Stimulated activated CD8-positive, alpha-beta memory T cell treated with anti-CD3 and anti-CD28 coated beads, Interleukin-12 subunit alpha, Interleukin-12 subunit beta, amount 100 ng/mL, for 4 hours (primary cell): ENCODE measurements at places on chromosomes 4 and X.

- no peak for DNase-seq
Observed at GRCh38 chrX:80807606-80807991, 2.1 kb downstream of the BRWD3 start.

DNA sequence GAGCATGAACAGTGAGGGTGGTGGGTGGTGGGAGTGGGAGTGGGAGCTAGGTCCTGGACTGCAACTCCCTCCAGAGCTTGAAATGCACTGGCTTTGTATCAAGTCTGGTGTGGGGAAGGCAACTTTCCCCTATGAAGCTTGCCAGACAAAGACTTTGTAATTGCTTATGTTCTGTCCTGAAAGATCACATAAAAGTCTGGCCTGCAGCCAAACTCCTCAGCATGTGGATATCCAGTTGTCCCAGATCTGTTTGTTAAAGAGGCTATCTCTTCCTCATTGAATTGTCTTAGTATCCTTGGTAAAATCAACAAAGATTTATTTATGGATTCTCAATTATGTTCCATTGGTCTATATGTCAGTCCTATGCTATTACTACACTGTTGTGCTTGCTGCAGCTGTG is 607.9 kb downstream of the GLUD2 start:
- DNase-seq, result no peak

DNA sequence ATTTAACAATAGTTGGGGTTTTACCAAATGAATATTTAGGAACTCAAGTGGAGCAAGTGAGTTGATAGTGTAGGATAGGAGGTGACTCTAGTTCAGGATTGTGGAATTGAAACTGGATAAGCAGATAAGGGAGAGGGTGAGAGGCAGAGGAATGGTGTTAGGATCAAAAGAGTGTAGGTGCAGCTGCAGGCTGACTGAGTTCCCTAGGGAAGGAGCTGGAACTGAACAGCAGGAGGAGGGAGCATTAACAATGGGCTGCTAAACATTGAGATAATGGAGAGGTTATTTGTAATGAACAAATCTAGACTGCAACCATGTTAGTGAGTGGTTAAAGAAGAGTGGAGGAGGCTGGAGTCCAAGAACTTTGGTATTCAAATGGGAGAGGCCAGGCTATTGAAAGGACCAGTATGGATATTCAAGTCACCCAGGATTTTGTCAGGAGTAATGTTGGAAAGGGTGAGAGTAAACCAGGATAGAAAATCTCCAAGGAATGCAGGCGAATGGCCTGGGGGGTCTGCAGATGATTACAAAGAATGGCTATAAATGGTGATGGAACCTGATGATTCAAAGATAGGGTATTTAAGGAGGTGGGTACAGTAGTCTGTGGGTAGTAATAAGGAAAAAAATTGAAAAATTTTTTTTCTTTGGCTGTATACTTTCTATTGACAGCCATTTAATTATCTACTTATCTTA is 497.1 kb upstream of the TENM3 start:
- no peak for DNase-seq

DNA sequence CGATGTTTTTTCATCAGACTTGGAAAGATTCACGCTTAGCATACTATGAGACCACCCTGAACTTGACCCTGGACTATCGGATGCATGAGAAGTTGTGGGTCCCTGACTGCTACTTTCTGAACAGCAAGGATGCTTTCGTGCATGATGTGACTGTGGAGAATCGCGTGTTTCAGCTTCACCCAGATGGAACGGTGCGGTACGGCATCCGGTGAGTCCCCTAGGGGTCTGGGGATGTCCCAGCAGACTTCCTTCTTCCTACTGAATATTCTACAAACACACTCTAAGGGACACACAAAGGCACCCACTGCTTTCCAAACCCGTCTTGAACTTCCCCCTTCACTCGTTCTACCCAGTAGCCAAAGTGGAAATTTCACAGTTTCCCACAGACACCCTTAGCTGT is 9.3 kb downstream of the GABRQ start:
- DNase-seq, result no peak

GRCh38 chrX:47198026-47198686 is 4.5 kb downstream of the UBA1 start:
- no peak for DNase-seq

DNA sequence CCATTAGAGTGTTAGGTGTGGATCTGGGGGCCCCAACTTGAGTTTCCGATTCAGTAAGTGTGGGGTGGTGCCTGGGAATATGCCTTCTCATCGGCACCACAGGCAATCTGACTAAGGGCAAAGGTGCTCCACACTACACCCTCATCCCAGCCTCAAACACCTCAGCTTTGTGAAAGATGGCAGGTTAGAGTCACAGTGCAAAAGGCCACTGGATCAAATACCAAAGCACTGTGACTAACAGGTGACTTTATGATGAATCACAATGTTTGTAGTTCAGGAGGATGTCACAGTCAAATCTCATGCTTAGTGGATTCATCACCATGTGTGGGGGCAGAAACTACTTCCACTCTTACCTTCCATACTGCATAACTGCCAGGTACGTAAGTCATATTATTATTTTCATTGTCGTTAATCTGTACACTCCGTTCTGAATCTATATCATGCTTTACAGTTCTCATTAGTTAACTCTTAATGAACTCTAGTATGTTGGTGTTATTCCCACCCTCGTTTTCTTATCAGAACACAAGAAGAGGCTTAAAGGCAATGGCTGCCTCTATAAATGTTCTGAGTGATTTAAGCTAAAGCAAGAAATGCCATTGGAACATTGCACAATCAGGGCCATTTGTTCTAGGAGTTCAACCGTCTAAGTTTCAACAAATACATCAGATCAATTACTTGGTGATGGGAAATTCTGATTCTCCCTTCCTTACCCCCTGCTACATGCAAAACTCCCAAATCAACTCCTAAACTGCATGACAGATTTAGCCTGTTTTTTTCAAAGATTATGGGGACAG is 50.2 kb downstream of the PRKG2 start:
- no peak for DNase-seq

GRCh38 chrX:123392921-123393320 is 208.8 kb downstream of the GRIA3 start:
- no peak for DNase-seq

DNA sequence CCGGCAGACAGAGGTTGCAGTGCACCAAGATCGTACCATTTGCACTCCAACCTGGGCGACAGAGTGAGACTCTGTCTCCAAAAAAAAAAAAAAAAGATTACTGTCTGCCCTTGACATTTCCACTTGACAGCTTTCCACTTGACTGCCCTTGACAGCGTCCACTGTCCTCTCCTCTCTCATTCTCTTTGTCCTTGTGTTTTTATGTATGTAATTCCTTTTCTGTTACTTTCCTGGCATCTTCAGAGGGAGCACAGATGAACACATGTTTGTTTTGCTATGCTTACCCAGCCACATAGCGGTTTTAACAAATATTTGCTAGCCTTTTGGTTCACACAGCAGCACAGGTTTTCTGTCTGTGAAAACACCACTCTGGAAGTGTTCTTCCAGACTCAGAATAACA is 26.2 kb downstream of the SYAP1 start:
- no peak for DNase-seq

DNA sequence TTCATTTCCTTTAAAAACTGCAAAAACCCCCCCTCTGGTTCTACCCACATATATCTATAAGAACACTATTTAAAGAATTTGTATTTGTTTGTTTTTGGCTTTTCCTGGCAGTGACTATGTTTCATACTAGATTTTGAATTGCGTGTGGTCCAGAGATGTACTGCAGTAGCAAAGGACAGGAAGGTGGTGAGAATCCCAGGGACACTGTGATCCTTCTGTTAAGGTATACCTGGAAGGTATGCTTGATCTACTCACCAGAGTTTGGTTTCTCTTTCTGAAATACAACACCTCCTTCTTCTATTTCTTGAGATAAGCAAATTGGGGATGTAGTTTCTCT is 129.6 kb upstream of the RASGEF1B start:
- no peak for DNase-seq

- no peak for DNase-seq
Observed at GRCh38 chrX:39152106-39152649, 350.9 kb downstream of the MID1IP1 start.

DNA sequence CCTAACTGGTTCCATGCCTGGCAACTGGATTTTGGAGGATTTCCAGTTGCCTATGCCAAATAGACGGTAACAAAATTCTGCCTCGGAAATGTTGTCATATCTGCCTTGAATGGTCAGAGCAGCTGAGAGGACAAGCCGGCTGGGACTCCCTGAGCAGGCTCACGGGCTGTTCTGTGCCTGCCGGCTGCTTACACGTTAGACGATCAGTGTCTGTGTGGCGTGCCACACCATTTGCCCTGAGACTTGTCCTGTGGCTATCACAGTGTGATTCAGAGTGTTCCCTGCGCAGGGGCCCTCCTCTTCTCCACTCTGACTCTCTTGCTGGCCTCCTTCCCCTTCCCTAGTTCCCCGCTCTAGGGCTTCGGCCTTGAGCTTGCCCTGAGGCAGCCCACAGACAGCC is 42.4 kb downstream of the RAI2 start:
- DNase-seq, result no peak

- no peak for DNase-seq
Observed at GRCh38 chr4:137660211-137660610, 127.9 kb upstream of the PCDH18 start.

DNA sequence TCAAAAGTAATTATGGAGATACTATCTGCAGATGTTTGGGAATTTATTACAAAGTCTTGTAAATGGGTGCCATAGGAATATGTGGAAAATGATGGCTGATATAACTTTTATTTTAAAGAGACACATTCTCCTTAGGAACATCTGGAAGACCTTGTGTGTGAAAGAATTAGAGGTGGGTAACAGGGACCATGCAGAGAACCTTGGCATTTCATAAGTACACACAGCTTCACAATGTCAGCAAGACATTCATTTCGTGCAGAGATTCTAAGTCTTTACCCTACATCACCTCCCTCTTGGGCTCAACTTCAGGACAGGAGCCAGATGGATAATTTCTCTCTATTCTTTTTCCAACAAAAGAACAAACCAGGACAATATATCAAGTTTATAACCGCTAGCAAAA is 458.1 kb upstream of the INTU start:
- no peak for DNase-seq

GRCh38 chr4:176034936-176035335 is 30.7 kb upstream of the WDR17 start:
- DNase-seq, result no peak

DNA sequence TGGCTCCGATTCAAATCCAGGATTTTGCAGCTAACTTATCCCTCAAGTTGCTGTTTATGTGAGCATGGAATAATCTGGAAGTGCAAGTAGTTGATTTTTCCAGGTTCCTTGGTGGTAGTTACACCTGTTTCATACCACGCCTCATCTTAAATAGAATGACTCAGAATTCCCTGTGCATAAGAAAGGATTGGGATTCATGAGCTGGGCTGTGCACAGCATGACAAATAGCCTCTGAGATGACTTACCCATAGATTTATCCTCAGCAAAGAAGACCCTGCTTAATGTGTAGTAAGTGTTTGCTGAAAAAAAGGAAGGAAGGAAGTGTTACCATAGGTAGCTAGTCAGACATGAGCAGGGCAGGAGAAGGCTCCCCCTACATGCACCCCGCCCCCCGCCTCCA is 777.7 kb upstream of the ADGRL3 start:
- DNase-seq, result no peak

DNA sequence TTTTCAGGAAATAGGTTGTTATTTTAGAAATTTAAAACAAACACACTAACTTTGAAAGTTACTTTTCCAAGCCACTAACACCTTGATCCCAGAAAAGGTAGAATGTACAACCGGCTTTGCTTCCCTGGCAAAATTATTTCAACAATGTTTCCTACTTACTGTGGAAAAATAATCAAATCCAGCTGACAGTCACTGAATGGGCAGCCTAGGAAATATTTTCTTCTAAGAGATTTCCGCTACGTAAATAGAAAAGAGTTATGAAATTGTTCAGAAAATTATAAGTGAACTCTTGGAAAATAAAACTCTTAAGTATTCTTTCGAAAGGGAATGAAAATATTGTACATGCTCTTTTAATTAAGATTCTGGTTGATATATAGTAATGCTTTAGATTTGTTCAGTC is 195.7 kb downstream of the GASK1B start:
- no peak for DNase-seq

DNA sequence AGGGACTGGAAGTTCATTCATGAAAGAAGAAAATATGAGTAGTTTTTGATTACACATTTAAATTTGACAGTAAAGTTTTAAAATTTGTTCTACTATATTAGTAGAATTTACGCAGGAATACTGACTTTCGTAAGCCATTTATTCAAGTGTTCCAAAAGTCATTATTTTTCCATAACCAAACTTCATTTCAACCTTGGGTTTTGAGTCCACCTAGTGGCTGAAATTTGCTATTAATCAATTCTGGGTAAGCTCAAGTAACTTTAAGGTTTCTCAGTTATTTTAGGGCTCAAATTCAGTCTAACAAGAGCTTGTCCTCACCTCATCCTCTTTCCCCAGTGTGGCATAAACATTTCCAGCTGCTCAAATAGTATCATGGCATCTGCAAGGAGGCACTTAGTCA is 175.4 kb downstream of the SH3BGRL start:
- DNase-seq, result no peak

DNA sequence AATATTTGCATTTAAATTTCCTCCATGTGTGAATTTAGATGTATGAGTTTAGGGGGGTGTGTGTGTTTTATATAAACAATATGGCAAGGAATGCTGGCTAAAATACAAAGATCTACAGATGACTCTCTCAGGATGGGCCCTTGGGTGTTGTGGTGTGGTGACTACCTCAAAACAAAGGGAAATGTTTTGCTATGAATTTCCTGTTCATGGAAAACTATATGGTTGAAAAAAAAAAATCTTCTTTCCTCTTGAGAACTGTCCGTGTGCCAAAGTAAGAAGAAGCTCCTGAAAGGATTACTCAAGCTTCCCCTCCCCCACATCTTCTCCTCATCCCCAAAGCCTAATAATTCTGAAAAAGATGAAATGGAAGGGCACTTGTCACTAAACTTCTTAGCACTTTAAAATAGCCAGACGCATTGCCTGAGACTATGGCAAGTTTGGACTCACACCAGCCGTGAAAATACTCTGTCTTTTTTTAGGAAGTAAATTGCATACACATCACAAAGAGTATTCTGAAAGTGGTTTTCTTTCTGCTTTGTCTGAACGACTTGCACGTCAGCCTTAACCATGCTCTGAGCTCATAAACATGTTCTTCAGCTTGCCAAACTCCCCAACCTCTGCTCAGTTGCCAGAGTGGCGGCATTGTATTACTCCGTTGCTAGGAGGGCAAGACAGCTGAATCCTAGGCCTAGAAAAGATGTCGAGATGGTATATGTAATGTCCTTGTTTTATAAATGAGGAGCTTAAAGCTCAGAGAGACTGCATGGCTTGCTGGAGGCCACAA is 250.4 kb upstream of the JADE1 start:
- DNase-seq, result no peak

GRCh38 chr4:40572692-40573310 is 56.9 kb downstream of the RBM47 start:
- no peak for DNase-seq

DNA sequence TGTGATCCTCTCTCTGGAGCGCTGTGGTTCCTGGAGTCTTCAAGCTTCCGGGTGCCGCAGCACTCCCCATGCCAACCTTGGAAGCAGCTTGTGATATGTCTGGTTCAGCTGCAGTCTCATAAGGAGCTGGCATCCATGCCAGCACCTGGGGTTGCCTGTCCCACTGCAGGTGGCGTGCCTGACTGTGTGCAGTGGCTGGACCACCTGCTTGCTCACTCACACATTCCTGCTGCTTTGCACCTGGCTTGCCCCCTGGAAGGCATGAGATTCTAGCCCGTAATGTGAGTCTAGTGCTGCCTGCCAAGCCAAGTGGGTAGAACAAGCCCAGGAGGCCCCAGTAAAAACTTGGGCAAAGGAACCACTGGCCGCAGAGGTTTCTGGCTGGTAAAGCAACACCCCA is 687.2 kb upstream of the AADAT start:
- no peak for DNase-seq
